ENCODE measurements at places on chromosomes 12 and 14.
A peak's percentile ranks its signal among the peaks of the same experiment; 100 is the strongest.

DNA sequence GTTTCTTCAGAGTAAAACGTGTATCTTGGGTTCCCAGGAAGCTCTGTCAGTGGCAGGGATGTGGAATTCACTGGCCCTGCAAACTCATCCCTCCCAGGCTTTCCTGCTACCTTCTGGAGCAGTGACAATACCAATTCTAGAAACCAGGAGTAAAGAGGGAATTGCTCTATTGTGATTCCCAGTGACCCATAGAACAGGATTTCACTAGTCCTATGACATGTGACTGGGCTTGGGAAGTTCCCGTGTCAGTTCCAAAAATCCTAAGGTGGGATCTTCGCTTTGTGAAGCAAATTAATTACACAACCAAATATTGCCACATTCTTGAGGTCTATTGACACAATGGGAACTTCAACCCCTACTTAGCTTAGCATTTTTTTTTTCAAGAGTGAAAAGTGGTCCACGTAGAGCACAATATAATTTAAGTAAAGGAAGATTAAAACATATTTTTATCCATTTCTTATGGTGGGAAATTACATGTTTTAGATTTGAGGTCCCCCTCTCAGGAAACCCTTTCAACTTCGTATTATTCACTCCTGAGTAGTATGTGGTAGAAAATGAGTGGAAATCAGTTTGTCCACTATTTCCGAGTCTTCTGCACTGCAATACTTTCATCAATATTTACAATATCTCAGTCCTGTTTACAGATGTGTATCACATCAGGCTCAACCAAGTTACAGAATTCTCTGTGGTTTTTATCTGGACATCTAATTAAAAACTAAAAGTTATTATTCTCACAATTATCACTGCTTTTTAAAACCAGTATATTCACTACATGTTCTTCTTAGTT, 88.9 kb upstream of the SOX5 start:
- no peak for DNase-seq

DNA sequence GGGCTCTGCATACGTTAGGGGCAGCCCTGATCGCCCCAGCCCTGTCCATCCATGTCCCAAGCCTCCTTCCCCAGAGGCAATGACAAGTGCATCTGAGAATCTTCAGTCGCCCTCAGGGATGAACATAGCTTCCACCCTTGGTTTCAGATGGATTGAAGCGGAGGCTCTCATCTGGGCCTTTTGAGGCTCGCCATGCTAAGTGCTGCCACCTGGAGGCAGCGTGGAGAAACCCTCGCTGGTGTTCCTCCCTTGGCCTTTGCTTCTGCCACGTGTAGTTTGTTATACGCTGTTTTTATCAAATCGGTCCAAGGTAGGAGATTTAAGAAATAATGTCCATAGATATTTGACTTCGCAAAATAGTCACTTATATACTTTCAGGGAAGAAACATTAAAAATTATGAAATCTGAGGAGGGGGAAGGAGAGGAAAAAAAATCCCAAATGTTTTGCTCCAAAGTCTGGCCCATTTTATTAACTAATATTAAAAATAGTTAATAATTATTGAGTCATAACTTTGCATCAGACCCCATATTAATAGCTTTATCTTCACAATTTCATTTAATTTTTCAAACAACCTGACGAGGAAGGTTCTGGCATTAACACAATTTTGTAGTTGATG, 28.8 kb upstream of the LRRC10 start:
- no peak for DNase-seq

GRCh38 chr14:38078393-38078792, 129.3 kb upstream of the SSTR1 start:
- DNase-seq, result no peak

GRCh38 chr12:124451637-124452243, 115.7 kb downstream of the NCOR2 start:
- DNase-seq, result no peak

- DNase-seq, result no peak
Measured at GRCh38 chr12:111367661-111368221, 1.2 kb downstream of the PHETA1 start.

DNA sequence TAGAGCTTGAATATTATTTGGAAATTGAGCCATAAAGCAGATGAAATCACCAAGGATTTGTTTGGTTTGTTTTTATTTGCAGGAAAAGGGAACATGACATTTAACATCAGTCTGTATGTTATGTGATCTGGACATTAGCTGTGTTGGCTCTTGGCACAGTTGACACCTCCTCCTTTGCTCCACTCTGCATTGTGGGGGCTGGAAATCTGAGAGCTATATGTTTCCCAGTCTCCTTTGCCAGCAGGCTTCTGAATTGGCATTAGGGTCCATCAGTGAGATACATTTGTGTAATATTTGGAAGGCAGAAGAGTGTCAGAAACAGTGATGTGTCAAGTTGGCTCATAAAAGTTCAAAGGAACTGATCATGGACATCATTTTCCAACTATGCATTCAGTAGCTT, 322.1 kb upstream of the ATP2B1 start:
- no peak for DNase-seq

DNA sequence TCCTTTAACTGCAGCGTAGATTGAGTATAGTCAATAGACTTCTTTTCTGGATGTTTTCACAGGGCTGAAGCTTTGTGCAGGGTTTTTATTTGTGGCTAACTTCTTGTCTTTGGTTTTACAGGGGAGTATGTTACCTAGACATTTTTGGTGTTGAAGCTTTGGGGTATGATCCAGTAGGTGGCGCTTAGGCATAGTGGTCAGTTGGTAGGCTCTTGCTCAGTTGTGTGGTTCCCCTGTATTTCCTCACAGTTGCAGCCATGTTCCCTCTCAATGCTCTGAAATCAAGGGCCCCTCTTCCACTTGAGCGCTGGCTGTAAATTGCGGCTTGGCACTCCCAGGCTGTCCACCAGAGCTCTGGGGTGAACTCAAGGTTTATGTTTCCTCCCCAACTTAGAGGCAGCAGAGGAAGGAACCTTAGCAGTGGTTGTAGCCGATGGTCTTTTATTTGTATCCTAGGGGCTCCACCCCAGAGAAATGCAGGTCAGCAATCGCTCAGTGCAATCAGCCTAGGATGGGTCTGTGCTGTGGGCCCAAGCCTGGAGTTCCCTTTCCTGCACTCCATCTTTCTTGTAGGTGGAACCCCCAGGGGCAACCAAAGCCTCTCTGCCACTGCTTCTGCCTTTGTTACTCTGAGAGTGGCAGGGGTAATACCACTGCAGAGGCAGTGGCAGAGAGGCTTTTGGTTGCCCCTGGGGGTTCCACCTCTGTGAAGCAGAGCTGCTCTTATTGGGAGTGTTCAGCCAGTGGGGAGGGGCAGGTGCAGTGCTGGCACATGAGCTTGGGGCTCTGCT, 55.1 kb downstream of the CMAS start:
- DNase-seq, result no peak

DNA sequence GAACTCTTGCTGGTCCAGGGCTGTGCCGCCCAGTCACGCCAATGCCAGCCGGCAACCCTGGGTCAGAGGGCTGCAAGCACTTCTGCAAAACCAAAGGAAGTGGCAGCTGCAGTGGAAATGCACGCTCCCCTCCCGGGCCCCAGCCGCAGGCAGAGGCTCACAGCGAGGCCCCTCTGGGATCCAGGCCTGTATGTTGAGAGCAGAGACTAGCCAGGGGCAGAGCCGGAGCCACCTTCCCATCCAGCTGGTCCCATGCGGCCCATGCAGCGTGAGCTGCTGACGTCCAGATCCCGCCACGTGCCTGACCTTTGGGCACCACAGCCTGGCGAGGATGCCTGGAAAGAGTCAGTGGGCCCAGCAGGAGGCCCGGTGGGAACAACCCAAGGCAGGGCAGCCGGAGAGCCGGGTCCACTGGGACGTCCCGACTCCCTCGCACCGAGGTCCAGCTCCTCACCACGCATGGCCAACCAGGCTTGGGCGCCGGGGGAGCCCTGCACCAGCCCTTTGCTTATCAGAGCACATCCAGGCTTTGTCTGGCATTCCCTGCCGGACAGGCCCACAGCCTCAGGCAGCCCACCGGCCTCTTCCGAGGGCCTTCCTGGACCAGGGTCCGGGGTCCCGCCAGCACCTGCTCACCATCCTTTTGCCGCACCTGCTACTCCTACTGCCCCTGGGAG, 4.3 kb downstream of the GPR132 start:
- DNase-seq, result no peak

GRCh38 chr14:26896447-26896846, 298.6 kb upstream of the NOVA1 start:
- no peak for DNase-seq

DNA sequence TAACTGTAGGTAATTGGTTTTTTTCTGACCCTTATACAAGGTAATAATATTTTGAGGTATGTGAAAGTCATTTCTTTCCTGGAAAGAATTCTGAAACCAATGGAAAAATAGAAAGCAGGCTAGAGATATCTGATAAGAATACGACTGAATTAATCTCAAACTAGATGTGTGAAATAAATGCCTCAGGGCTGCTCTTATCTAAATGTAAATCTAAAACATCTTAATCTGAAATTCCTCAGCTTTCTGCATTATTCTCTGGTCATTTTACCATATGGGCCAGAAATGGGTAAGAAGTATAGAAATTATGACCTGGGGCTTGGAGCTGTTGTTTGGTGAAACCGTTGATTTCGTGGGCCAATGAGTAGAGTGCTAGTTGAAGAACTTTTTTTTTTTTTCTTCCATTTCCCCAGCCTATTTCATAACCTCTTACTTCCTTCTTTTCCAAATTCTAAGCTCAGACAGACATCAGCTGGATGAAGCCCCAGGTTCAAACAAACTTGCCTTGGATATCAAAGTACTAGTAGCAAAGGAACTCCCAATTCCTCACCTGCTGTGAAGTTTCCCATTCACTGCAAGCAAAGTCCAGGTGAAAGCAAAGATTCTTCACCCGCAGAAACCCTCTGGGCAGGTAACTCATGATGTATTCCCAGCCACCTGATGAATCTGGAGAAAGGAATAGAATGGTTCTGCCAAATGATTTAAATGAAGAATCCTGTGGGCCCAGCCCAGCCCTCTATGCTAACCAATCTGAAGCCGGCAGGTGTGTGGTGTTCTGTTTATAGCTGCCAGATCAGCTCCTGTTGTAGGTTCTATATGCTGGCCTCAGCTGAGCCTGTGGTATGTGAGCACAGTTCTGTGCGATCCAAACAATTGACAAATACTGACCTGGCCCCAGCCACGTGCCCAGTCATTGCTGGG, 9.7 kb upstream of the FOS start:
- DNase-seq, result no peak

- no peak for DNase-seq
Measured at GRCh38 chr12:103793046-103793445, 48.0 kb downstream of the NT5DC3 start.

DNA sequence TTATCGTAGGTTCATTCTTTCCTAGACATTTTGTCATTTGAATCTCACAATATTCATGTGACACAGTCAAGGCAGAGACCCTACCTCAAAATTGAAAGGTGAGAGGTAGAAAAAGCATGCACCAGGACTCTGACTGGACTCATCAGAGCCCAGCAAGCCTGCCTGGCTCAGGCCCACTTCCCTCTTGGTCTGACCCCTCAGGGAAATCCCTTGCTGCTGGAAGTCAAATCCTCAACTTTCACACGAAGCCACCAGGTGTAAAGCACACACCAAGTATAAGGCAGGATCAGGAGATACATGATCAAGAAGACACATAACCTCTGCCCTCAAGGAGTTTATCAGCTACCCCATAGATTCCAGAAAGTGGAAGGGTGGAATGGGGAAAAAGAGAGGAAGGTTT, 18.8 kb downstream of the NIN start:
- no peak for DNase-seq

GRCh38 chr12:65997056-65997455, 133.5 kb downstream of the LLPH start:
- no peak for DNase-seq

DNA sequence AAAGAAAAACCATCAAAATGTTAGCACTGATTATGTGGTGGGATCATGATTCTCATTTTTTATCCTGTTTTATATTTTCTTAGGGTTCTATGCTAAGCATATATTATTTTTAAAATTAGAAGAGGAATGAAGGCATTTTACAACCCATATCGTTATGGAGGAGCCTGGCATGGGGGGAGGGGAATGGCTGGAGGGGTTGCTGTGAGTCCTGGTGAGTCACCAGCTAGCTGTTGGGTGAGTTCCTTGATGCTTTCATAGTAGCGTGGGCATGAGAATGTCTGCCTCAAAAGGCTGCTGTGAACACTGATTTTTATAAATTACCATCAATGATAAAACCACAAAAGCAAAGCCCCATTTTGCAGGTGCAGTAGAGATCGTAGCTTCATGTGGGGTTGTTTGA, 46.9 kb downstream of the C14orf132 start:
- no peak for DNase-seq

DNA sequence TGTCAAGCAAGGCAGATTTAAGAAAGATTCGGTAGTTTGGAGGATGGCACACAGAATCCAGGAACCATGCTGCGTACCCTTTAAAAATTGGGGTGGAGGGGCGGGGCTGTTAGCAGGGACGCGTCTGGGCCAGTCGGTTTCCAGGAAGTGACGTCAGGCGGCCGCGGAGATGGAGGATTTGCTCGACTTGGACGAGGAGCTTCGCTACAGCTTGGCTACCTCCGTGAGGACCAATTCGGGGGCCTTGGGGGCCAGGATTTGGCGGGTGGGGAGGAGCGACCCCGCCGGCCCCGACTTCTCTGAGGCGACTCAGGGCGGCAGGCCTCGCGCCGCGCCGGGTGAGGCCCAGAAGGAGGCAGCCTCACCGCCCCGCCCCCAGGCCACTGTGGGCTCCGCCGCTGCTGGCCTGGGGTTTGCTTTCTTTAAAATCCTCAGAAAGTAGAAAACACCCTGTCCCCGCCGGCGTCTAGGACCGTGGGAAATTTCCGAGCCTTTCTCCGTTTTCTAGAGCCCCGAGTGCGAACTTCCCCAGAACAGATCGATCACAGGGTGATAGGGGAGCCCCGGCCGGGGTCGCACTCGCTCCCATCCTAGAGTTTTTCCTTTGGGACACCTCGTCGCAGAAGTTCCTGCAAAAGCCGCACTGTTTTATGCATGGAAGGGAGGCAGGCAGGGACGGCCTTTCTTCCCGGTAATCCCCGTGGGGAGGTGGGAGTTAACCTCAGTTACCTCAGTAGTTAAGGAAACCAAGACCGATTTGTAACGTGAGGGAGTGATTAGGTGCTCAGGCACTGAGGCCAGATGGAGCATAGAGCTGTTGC, at the start of gene IFT43:
TSS of gene IFT43 (plus strand) at position 146 of the 821 bp plus-strand sequence. CDS start at position 170, 24 bp downstream.
- peak; percentile 89 for DNase-seq

GRCh38 chr14:87944987-87945604, 47.9 kb downstream of the GALC start:
- DNase-seq, result no peak

DNA sequence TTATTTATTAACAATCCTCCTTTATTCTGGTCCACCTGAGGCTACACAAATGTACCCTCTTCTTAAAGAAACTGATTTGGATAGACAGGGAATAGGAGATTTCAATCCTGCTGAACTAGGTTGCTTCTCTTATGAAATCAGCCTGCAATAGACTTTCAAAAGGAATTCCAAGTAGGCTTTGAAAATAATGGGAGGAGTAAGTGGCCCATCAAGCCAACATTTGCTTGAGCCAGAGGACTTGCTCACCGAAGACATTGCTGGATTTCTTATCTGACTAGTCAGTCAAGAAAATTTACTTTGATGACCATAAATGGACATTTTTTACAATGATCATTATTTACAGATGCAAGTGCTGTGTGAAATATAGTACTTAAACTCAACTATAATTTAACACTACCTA, 82.8 kb upstream of the RASSF8 start:
- no peak for DNase-seq

Data from vagina (tissue), 2 donors.